ENCODE measurements at places on chromosomes 3 and 15.

- DNase-seq: no peak
Observed at GRCh38 chr3:182238126-182238525, 526.4 kb downstream of the SOX2 start.

DNA sequence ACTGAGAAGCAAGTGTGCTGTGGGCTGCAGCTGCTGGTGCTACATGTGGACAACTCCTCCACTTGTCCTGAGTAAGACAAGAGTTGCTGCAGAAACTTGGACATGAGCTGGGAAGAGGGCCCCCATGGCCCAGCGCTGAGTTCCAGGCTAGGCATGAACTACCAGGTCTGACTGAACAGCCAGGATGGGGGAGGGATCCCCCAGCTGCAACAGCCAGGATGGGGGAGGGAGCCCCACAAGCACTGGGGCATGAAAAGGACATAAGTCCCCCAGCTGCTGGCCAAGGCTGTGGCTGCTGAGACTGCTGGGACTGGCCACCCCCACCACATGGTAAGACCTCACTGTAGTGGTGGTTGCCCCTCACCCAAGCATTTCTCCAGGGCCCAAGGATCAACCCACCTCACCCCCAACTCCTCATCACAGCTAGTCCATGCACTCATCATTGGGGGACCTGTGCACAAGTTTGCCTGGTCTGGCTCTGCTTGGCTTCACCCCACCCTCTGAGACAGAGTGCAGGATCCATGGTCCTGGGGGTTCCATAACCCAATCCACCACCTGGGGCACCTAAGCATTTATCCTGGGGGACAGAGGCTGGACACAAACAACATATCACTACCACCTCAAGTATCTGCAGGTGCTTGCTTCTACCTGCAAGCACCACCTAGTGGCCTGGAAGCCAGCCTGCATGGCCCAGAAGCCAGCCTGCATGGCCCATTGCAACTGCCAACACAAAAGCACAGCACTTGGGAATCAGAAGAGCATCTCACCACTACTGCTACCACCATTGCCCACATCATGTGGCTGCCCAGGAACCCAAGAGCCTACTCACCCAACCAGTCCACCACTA is 84.5 kb upstream of the STT3B start:
- DNase-seq: no peak

DNA sequence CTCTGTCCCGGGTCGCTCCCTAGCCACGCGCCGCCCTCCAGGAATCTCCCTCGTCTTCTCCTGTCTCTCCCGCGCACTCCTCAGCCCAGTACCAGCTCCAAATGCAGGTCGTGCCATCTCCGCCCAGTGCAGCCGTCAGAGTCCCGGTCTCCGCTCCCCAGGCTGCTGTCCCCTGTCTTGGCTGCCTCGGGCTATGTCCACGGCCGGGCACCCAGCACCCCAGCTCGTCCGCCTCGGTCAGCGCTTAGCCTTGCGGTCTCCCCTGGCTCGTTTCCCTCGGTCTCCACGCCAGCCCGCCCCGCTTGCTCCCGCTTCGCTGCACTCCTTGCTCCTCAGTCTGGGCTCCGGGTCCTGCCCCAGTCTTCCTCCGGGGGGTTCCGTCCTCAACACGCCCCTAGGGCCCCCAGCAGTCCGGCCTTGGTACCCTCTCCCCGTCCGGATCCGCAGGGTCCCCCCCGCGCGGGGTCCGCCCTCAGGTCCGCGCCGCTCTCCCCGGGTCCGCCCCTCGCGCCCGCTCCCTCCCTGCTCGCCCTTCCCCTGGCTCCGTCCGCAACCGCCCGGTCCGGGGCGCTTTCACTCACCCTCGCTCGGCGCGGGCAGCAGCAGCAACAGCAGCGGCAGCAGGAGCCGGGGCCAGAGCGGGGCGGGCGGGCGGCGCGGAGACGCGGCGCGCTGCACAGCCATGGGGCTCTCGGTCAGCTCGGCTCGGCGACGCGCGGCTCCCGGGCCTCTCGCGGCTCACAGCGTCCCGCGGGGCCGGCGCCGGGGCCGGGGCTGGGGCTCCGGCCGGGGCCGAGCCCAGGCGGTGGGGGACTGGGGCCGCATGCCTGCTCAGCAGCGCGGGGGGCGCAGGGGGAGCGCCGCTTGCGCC is 462 bp downstream of the IGDCC3 start:
- DNase-seq: no peak

- DNase-seq: no peak
Observed at GRCh38 chr15:32659340-32660155, 18.0 kb downstream of the SCG5 start.

- no peak for DNase-seq
Observed at GRCh38 chr3:8996681-8997121, 33.4 kb upstream of the RAD18 start.

DNA sequence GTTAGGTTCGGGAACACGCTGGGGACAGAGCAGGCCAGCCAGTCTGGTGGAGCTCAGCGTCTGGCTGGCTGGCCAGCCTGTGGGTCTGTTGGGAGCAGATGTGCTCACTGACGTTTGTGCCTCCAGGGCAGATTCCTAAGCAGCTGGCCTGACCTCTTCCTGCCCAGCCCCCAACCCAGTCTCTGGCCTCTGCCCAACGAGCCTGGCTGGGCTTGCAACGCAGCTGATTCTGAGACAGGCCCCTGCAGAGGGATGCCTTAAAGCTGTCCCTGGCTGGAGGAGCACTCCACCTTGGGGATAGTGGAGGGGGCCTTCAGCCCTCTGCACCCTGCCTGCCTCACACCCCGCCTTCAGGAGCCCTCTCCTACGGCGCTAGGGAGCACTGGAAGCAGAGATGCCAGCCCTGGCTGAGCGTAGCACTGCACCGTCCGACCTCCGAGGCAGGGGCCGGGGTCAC is 46.0 kb downstream of the KLF13 start:
- DNase-seq: no peak

GRCh38 chr3:145906755-145907154 is 254.2 kb downstream of the PLOD2 start:
- DNase-seq: no peak

- no peak for DNase-seq
Observed at GRCh38 chr3:131081224-131081623, 54.5 kb downstream of the NEK11 start.

DNA sequence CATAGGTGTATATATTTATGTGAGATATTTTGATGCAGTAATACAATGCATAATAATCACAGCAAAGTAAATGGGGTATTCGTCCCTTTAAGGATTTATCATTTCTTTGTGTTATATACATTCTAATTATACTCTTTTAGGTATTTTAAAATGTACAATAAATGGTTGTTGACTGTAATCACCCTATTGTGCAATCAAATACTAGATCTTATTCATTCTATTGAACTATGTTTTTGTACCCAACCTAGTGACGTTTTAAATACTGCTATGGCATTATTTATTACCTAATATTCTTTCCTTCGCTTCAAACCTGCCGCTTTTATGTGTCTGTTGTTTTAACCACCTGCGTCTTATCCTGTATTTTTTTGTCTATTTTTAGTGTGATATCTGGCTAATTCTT is 132.4 kb downstream of the ADAMTSL3 start:
- DNase-seq: no peak

- DNase-seq: no peak
Observed at GRCh38 chr3:129648391-129648790, 41.9 kb upstream of the PLXND1 start.

DNA sequence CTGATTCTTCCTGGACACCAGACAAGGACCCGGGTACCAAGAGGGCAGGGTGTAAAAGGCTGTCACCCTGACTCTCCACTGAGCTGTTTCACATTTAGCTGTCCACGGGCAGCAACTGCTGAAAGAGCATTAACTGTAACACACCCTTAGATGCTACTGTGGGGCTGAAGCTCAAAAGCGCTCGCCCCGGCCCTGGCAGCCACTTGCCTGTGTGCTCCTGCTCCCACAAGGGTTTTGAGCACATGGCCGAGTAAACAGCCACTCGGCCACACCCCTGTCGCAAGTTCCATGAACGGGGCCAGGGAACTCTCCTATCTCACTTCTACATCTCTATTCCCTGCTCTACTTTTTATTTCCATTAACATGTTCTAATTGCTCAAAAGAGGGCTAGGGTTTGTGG is 421.7 kb downstream of the TUSC7 start:
- no peak for DNase-seq

GRCh38 chr3:2446146-2446545 is 347.5 kb downstream of the CNTN4 start:
- no peak for DNase-seq

DNA sequence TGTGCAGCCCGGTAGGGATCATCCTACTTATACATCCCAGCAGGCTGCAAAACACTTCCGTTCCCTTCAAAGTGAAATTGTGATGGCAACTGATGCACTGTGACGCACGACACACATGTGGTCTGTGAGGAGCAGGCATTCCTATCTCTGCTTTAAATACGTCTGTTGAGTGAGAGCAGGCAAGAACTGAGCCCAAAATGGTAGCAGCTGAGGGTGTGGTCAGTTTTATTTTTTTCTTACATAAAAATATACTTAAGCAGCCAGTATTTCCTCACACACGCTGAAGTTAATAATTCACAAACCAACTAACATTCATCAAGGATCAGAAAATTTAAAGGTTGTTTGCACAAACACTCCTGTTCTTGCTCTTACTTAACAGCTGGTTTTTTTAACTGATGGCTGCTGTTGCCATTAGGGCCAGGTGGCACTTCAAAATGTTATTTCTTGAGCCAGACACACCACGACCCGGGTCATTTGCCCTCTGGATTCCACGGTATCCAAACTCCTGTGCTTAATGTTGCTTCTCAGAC is 23.9 kb downstream of the LRIG1 start:
- DNase-seq: no peak

DNA sequence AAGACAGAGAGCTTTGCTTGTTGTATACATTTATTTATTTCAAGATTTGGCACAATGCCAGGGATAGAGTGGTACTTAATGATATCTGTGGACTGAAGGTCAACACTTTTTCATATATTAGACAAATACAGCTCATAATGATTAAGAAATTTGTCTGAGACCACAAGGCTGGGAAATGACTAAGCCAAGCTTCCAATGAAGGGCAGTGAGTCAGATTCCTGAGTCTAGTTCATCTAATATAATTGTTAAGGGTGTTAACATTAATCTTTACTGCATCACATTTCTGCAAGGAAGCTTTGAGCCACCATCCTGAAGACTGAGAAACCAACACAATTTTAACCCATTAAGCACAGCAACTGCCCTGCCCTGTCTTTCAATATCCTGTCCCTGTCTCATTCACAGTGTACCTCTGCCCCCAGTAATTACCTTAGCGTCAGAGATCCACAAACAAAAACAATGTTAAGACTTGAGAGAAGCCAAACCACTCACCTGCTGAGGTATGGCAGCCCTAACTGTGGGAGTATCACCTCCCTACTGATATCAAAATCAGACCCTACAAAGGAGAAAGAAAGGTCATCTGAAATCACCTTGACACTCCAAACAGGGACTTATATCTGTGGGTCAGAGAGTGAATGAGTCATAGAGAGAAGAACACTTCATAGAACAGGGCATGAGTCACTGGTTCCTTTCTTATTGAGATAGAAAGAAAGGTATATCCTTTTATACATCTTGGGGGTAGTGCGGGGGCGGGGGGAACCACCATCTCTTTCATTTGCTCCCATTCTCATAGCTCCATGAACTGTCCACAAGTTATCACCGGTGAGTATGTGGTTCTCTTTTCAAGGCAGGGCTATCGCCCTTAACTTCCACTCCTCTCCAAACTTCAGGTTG is 74.7 kb downstream of the MAGI1 start:
- no peak for DNase-seq

DNA sequence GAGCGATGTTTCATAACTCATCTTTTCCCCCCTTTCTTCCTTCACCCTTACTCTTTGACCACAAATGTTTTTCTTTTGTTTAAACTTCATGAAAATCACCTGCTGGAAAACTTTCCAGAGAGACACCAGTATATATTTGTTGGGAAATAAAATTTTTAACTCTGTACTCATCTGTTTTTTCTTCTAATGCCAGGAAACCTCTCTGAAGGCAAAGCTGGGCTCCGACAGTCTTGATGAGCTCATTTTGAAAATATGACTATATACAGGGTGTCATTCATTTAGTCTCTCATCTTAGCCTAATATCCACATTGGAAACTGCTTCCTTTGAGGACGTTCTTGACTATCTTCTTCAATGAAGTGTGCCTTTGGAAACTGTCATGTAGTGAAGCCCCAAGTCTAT is 339.6 kb upstream of the ROBO2 start:
- DNase-seq: no peak

DNA sequence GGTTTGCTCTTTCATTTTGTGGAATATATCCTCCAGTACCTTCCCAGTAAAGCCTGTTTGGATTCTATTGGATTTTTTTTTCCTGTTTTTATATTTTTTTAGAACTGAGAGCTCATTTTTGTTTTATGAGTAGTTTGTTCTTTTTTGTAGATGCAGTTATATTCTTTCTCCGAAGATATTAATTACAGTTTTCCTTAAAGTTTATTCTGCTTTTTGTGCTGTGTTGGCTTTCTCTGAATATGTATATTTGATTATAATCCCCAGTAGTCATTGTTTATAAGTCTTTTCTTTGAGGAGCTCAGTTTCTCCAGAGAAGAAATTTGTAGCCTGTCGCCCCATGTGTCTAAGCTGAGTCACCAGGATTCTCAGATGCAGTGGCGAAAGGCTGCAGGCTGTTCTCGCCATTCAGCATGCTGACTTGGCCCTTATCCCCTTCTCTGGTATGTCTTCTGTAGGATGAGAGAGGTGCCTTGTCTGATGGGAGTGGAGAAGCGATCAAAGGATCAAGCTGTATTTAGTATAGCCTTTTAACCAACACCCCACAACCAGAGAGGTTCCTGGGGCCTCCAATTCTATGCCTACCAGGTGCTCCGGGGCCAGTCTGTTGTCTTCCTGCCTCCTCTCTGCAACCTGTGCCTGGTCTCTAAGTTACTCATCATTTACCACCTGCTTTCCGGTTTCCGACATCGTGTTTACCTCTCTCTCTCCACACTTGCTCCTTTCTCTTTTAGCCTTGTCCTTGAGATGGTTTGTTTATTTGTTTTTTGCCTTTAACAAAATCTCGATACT is 31.7 kb upstream of the MFSD1 start:
- no peak for DNase-seq

- no peak for DNase-seq
Observed at GRCh38 chr15:73005446-73005845, 46.8 kb upstream of the NEO1 start.

- DNase-seq: no peak
Observed at GRCh38 chr3:25171118-25171807, 256.8 kb upstream of the RARB start.

DNA sequence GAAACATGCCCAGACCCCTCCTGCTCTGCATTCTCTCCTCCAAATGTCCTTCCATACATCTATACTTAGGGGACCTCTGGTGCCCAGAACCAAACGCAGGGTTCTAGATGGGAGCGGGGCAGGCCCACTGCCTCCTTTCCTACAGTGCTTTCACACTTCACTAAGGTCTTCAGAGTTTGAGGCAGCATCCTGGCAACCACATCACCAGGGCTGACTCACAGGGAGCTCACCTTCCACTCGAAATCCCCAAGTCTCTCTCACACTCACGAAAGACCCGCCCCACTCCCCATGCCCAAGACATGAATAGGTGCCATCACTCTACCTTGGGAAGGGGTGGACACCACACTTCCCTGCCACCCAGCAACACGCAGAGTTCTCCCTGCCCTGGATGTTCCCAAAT is 18.9 kb downstream of the HOMER2 start:
- DNase-seq: no peak
